NCI-H2081 (cell line): ENCODE measurements at places on chromosomes 1 and 21.

DNA sequence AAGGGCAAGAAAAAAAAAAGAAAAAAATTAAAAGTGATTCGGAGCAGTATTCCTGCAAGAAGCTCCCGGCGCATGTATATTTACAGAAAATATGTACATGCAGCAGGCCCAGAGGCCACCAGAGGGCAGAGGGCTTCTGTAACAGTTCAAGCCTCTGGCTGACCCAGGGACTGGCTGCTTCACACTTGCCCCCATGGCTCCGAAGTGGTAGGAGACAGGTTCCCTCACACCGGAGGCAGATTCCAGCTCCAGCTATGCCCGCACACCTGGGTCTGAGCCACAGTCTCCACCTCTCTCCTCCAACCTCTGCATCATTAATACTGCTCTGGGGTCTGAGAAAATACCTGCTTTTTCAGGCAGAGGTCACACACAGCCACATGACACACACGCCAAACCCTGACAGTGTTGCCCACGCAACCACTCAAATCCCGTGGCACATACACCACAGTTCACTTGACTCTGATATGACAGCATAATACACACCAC is 2.2 kb upstream of the ARHGAP30 start:
- no peak for DNase-seq

DNA sequence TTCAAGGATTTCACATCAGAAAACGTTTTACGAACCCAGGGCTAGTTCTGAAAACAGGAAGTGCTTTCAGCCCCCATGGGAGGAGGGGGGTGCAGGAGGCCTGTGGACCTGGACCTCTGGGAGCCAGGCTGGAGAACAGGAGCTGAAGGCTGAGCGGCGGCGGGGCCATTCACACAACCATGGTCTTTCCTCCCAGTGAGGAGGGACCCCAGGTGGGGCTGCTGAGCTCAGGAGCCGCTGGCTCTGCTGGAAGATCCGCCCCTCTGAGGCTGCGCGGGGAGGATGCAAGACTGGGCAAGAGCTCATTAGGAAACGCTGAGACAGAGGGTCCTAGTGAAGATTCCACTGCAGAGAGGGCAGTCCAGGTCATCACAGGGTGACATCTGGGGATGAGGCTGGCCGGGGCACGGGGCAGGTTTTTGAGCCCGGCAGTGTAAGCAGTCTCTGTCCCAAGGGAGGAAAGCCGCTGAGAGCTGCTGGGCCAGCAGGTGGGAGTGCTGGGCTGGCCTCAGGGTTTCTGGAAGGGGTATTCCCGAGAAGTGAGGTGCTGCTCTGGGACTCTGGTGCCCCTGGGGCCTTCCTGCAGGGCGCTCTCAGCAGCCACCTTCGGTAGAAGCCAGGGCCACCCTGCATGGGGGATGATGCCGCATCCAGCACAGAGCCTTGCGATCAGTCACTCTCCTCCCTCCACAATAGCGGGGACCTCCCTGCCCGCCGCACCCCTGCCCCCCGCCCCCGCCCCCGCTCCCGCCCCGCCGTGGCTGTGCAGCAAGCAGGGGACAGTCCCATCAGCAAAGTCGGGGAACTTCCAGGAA is 7.5 kb downstream of the MX2 start:
- no peak for DNase-seq

- DNase-seq = no peak
Measured at GRCh38 chr1:235781807-235782206, 84.9 kb downstream of the LYST start.

DNA sequence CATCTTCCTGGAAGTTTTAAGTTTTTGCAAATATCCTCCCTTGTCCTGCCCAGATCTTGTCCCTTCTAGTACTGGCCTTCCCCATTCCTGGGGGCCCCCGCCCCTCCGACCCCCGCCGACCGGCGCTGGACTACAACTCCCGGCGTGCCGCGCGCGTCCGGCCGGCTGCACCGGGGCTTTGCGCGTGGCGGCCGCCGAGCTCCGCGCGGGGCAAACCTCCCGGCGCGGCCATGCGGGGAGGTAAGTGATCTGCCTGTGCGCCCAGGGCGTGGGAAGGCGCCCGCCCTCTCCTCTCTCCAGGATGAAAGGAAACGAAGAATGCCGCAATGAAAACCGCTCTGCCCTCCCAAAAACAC is 3.2 kb upstream of the SAMD13 start:
- DNase-seq = peak; percentile 32

DNA sequence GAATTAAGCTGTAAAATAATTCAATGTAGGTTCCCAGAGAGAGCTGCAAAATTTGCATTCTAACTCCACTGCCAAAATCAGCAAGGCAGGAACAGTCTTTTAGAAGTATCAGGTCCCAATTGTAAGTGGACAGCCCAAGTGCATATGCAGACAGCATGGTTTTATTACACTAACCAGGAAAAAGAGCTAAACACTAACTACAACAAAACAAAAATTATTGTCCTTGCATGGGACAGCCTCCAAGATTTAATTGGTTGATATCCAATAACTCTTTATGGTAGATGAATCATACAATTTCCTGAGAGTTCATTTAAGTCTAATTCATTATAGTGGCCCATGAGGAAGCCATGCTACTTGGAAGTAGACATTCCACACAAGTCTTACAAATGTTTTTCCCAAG is 154.3 kb upstream of the ZNF648 start:
- no peak for DNase-seq

GRCh38 chr1:103160281-103160680 is 52.0 kb upstream of the COL11A1 start:
- no peak for DNase-seq
